Stimulated activated CD4-positive, alpha-beta T cell treated with anti-CD3 and anti-CD28 coated beads, Interleukin-1b, Interleukin-23, amount 100 ng/mL, for 4 hours (primary cell): ENCODE measurements at places on chromosomes 5 and 9.

GRCh38 chr5:107342371-107342770 is 328.4 kb downstream of the EFNA5 start:
- DNase-seq, result no peak

DNA sequence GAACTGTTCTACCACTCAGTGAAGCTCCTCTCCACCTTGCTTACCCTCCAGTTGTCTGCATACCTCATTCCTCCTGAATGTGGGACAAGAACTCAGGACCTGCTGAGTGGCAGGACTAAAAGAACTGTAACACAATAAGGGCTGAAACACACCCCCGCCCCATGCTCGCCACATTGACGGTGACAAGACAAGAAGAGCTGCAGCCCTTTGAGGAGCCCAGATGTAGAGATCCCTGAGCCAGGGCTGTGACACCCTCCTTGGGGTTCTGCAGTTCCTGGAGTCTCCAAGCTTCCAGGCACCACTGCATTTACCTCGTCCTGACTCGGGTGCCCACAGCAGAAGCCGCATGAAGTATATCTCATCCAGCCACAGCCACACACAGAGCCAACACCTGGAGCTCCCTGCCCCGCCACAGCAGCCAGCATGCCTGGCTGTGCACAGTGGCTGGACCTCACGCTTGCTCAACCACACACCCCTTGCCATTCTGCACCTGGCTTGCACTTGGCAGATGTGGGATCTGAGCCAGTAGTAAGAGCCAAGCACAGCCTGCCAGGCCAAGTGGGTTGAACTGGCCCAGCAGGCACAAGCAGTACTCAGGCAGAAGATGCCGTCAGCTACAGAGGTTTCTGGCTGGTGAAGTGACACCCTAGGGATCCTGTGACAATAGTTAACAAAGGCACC is 166.1 kb downstream of the RNF180 start:
- DNase-seq, result no peak

- DNase-seq, result no peak
Measured at GRCh38 chr9:110180511-110181434, 27.2 kb downstream of the C9orf152 start.

DNA sequence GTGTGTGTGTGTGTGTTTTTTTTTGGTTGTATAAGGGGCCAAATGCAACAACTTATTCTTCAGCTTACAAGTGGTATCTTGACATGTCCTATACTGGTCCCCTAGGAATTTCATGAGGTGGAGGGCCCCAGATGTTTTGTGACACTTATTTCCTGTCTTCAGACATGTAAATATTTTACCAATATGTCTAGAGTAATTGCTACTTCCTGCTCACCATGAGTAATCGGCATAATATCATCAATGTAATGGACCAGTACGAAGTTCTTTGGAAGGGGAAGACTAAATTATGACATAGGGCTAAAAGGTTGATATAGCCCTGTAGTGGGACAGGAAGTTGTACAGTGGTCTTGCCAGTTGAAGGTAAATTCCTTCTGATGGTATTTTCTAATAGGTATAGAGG is 3.7 kb upstream of the OTULIN start:
- DNase-seq, result no peak

DNA sequence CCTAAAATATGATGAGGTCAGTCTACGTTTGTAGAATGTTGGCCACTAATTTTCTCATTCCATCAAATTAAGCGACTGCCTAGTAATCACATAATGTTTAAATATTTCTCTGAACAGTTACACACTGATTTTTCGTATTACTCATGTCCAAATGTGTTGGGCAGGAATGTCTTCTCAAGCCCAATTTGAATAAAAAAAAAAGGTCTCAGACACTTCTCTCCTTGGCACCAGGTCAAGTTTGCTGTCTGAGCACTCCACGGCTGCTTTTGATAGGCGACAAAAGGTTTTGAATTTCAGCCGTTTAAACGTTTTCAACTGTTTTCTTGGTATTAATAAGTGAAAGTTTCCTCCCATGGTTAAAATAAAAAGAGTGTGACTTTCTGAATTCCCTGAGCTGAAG is 542.1 kb downstream of the IRX1 start:
- no peak for DNase-seq

DNA sequence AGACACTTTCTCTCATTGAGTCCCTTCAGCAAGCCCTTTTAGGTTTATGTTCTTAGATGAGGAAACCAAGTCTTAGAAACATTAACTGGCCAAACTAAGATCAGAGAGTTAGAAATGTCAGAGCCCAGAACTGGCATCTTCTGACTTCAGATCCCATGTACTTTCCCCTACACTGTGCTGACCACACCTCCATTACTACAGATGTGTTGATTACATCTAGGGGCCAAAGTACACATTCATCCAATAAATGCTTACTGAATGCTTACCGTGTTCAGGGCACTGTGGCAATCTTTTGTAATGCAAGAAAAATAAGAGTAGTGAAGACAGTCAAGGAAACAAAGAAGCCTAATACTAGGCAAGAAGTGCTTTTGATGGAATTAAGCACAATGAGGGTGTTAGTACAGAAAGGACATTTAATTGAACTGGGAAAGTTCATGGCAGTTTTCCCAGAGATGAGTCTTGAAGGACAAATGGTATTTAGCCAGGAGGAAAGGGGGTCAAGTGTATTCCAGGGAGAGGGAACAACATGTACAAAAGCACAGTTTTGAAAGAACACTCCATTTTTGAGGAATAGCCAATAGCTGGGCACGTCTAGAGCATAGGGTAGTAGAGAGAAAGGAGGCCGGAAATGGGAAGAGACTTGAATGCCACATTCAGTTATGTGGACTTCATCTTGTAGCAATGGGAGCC is 89.7 kb upstream of the CDKN2B start:
- no peak for DNase-seq

GRCh38 chr5:73172951-73173350 is at the start of gene TMEM174:
Gene TMEM174, plus strand, starts transcription at chr5:73173193. Its CDS starts 51 bp downstream, at chr5:73173244.
- DNase-seq, result no peak

DNA sequence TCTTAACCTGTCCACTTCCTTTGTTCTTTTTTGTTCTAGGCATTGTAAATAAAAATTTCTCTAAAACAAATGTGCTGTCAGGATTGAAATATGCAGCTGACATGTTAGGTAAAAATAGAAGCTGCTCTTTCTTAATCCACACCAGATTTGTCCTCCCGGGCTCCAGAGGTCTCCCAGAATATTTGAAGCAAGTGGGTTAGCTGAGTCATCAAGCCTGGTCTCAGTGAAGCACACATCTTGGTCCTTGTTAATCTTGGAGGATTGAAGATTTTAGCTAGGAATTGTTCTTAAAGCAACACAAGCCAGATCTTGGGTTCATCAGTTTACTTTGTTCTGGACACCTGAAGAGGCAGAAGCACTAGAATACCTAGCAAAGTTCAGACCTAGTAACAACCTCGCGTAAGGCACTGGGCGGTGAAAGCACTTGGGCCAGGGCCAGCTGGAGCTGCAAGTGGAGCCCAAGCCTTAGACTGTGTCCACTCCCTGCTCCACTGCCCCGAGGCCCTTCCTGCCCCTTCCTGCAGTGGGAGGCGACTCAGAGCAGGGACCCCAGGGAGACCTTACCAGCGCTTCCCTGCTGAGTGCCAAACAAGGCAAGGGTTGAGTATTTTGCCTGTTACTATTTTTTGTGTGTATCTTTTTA is 36.5 kb downstream of the HABP4 start:
- DNase-seq, result no peak

DNA sequence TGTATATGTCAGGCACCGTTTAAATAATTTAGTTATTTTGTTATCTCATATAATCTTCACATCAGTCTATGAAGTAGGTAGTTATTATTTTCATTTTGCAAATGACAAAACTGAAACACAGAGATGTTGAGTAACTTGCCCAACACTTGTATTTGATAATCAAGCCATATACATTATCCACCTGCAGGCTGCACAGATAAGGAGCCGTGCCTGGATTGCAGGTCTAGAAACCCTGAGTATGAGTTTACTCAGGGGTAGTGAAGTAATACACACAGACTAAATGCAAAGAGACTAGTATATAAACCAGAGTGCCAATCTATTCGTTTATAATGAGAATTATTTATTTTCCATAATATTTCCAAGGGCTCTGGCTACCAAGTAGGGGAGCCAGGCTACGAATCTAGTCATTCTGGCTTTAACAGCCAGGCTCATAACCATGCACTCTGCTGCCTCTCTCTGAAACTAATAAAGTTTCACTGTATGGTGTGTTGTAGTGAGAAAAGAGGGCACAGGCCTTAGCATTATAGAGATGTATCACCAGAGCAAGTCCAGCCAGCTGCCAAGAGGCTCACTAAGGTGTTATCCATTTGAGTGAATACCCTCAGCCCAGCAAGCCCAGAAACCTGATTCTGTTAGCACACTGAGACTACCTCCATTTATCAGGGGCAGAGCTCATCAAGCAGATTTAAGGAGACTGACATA is 4.5 kb downstream of the HEMGN start:
- no peak for DNase-seq

GRCh38 chr5:74722271-74722670 is 37.2 kb downstream of the HEXB start:
- DNase-seq, result no peak

DNA sequence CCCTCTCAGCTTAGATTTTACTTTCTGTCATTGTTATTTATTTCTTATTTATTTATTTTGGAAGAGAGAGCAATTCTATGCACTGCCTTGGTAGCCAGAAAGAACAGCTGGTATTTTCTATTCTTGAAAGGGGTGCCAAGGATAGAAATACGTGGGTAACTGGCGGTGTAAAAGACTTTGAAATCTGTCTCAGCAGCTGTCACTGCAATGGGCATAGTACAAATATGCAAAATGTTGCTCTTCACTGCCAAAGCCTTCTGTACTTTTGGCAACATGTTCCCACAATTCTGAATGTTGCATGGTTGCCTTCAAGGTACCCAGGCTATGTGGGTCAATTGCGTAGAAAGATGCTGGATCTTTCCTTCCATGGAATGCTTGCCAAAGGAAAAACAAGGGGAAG is 230.2 kb upstream of the EDIL3 start:
- DNase-seq, result no peak
